ENCODE measurements at places on chromosomes 12 and 14.

- H3K36me3 ChIP-seq = no peaks in the 10 kb centered on the region
- no peak overlapping the region for H3K4me3 ChIP-seq
- peaks cover 35% of the 10 kb centered on the region for H3K27me3 ChIP-seq
- H3K4me1 ChIP-seq = no peaks in the 10 kb centered on the region
- H3K27ac ChIP-seq = no peak overlapping the region
Measured at GRCh38 chr12:107832441-107832840, 57.9 kb downstream of the ASCL4 start.

GRCh38 chr12:39127401-39127800, 222.0 kb upstream of the CPNE8 start:
- no peak overlapping the region for H3K27ac ChIP-seq
- no peak overlapping the region for H3K4me3 ChIP-seq
- no peak for DNase-seq

GRCh38 chr14:81353691-81354323, 46.3 kb downstream of the STON2 start:
- H3K36me3 ChIP-seq = no peaks in the 10 kb centered on the region
- H3K27ac ChIP-seq = no peak overlapping the region
- no peak for DNase-seq
- no peaks in the 10 kb centered on the region for H3K4me1 ChIP-seq
- no peaks in the 10 kb centered on the region for H3K27me3 ChIP-seq
- H3K4me3 ChIP-seq = no peak overlapping the region

DNA sequence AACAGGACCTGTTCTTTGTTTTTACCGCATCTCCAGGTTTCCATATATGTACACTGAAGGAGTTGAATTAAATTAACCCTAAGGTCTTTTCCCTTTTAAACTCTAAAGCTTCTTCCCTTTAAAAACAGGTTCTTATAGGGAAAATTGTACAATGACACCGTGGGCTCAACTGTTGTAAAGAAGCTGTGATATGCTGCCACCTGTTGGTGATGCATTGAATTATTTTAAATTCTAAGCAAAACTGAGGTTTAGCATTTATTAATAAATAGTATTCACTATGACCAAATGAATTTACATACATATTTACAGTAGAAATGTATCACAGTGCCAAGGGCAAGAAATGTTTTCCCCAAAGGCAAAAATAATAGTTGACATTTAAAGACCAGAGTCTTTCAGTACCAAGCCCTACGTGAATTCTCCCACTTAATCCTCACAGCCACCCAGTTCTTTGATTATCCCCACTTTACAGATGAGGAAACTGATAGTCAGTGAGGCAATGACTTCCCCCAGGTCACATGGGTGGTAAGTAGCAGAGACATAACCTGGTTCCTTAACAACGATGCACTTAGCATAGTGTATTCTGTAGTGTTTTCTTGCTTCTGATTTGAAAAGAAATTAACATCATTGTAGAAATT, 35.7 kb upstream of the TMEM263 start:
- H3K4me1 ChIP-seq = peaks cover 8% of the 10 kb centered on the region
- H3K36me3 ChIP-seq = no peaks in the 10 kb centered on the region
- DNase-seq = no peak
- no peak overlapping the region for H3K27ac ChIP-seq
- H3K27me3 ChIP-seq = peaks cover 28% of the 10 kb centered on the region

DNA sequence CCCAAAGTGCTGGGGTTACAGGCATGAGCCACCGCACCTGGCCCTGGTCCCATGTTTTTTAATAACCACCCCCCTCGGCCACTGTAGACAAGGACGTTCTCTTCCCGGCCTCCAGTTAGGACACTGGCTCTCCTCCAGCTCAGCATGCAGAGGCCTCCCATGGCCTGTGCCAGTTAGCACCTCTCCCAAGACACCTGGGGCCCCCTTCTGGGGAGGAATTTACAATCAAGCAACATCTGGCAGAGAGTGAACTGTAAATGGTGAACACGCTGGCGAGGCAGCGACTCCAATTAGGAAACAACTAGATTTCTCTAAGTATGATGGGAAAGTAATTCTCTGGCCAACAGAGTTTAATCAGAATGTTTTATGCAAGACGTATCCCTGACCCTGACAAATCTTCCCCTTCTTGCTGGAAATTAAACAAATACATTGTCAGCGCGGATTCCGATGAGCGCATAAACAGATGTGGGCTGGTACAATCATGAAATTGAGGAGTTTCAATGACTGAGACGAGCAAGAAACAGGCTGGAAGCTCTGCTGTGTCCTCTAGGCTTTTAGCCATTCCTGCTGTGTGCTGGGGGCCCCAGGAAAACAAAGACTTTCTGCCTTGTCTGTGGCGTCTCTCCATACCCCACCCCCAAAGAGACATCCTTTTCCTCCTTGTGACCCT, 61.7 kb upstream of the DLK1 start:
- DNase-seq = no peak
- H3K4me1 ChIP-seq = peaks cover 4% of the 10 kb centered on the region
- H3K36me3 ChIP-seq = no peaks in the 10 kb centered on the region
- H3K27me3 ChIP-seq = peaks cover 6% of the 10 kb centered on the region
- H3K4me3 ChIP-seq = no peak overlapping the region

DNA sequence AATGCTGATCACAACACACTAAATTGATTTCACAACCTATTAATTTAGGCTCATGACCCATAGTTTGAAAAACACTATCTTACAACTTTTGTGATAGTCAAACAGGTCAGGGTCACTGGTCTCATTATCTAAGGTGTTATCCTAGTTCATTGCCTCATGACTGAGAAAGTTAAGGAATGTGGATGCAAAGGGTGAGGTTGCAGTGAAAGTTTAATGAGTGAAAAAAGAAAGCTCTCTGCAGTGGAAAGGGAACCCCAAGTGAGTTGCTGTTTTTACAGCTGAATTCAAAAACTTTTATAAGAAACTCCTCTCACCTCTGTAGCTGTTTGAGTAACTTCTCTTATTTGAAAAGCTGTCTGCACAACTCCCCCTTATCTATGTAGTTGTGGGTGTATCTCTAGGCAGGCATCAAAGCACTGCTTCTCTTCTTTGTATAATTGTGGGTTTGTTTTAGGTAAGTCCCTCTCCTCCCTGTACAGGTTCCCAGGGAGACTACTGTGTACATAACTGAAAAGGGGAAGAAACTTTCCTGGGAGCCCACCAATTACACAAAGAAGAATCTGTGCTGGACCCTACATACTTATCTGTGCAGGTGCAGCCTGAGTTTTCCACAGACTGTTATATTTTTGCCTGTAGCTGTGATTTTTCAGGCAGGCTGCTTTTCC, 18.9 kb downstream of the DNAL1 start:
- H3K4me3 ChIP-seq = no peak overlapping the region
- peaks cover 1% of the 10 kb centered on the region for H3K4me1 ChIP-seq
- no peaks in the 10 kb centered on the region for H3K27me3 ChIP-seq
- no peak overlapping the region for H3K27ac ChIP-seq
- no peaks in the 10 kb centered on the region for H3K36me3 ChIP-seq

DNA sequence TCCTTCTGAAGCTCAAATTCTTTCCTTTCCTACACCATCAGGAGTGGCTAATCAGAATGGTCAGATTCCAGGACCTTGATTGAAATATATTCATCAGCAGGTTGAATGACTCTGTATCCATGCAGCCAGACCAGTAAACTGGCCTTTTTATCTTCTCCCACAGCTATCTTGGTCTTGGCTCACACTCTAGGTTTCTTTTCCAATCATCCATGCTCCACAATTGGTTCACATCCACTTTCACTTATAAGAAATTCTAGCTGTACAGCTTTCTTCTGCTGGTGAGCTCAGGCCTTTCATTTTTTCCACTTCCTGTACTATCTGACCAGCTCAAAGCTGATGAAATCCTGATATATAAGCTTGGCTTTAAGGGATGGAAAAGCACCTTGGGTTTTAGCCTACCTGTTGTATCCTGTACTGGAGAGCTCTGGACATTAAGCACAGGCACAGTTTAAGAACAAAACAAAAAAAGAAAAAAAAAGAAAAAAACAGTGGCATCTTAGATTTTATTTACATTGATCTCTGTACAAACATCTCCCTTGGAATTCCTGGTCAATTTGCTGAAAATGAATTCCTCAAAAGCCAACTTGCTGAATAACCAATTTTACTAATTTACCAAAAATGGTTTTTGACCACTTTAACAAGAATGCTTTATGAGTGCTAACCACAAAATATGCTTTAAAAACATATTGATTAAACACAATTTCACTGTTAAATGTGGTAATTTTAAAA, 91.6 kb upstream of the PAWR start:
- H3K4me1 ChIP-seq = peaks cover 8% of the 10 kb centered on the region
- peaks cover 20% of the 10 kb centered on the region for H3K36me3 ChIP-seq
- no peak overlapping the region for H3K4me3 ChIP-seq
- H3K27ac ChIP-seq = no peak overlapping the region
- DNase-seq = no peak

DNA sequence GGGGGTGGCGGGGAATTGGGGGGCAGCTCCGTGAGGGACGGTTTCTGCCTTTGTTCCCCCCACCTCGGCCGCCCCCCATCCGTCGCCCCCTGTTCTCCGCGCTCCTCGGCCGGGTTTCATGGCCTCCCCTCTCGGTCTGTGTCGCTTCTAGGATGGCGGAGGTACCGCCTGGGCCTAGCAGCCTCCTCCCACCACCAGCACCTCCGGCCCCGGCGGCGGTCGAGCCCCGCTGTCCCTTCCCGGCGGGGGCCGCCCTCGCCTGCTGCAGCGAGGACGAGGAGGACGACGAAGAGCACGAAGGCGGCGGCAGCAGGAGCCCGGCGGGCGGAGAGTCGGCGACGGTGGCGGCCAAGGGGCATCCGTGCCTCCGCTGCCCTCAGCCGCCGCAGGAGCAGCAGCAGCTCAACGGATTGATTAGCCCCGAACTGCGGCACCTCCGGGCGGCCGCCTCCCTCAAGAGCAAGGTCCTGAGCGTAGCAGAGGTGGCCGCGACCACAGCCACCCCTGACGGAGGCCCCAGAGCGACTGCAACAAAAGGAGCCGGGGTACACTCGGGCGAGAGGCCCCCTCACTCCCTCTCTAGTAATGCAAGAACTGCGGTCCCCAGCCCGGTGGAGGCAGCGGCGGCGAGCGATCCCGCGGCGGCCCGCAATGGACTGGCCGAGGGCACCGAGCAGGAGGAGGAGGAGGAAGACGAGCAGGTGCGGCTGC, 575 bp downstream of the NAA30 start:
- peaks cover 9% of the 10 kb centered on the region for H3K36me3 ChIP-seq
- H3K27ac ChIP-seq = peak overlapping the region; percentile 91
- peaks cover 2% of the 10 kb centered on the region for H3K27me3 ChIP-seq
- peak; percentile 71 for DNase-seq
- peaks cover 30% of the 10 kb centered on the region for H3K4me1 ChIP-seq

DNA sequence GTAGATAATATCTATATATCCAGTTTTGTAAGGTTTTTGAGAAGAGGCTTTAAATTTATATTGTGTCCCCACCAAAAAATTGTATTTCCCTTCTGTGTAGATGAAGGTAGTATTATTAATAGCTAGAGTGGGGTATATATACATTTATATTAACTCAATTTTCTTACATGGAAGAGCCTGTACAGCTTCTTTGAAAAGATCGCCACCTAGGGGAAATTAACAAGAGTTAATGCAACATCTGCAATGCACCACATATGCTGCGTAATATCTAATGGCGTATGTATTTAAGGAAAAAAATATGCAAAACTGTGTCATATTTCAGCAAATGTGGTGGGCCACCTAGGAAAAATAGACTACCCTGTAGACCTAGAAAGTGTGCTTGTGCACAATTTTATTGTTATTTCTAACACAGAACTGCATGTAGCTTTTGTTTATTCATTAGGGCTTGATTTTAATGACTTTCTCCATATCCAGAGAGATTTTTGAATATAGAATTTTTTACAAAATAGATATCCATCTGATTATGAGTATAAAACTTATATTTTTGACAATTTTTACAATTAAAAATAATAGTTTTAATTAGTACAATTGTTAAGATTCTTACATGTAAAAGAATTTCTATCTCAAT, 14.0 kb downstream of the CCER1 start:
- DNase-seq = no peak
- H3K27me3 ChIP-seq = peaks cover 8% of the 10 kb centered on the region
- H3K36me3 ChIP-seq = no peaks in the 10 kb centered on the region
- H3K4me1 ChIP-seq = no peaks in the 10 kb centered on the region
- H3K4me3 ChIP-seq = no peak overlapping the region

- peaks cover 4% of the 10 kb centered on the region for H3K27me3 ChIP-seq
- peaks cover 6% of the 10 kb centered on the region for H3K4me1 ChIP-seq
- H3K27ac ChIP-seq = no peak overlapping the region
- no peak for DNase-seq
Measured at GRCh38 chr12:102992297-102992696, 34.8 kb downstream of the ASCL1 start.

DNA sequence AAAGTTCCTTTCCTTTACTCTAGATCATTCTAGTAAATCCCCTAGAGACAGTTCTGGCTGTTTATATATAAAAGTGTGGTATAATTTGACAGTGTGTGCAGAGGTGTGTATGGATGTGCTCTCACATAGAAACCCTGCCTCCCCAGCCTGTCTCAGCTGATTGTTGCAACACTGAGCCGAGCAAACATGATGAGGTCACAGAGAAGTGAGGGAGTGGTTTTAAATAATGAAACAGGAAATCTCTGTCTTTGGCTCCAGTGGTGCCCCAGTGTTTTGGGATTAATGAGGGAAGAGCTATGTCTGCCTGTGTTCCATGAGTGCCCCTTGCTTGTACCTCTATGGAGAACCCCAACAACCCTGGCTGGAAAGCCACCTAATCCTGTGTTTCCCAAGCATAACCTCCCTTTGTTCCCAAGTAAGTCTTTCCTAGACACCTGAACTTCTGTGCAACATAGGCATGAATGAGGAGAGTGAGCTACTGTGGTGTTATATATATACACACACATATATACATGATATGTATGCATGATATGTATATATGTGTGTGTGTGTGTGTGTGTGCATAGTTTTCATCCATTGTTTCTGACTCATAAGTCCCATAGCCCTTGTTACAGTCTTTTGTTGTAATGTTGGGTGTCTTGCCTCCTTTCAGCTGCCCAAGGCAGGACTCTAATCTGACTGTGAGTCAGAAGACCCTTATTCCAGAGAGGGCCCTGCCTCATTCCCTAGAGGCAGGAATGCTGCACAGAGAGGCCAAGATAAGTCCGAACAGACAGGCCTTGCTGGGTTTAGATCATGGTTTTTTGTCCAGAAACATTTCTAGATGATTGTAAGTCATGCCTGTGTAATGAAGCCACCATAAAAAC, 18.0 kb downstream of the TRAF3 start:
- H3K36me3 ChIP-seq = peaks cover 31% of the 10 kb centered on the region
- no peak for DNase-seq
- H3K27ac ChIP-seq = peak overlapping the region; percentile 82
- peak overlapping the region; percentile 39 for H3K4me3 ChIP-seq
- no peaks in the 10 kb centered on the region for H3K27me3 ChIP-seq

GRCh38 chr14:41167040-41167439, 439.6 kb upstream of the LRFN5 start:
- no peak overlapping the region for H3K4me3 ChIP-seq
- H3K4me1 ChIP-seq = no peaks in the 10 kb centered on the region
- H3K36me3 ChIP-seq = no peaks in the 10 kb centered on the region
- no peak for DNase-seq
